Bronchial smooth muscle cell (primary cell): ENCODE measurements at places on chromosomes 5 and 9. TPM values are rescaled to one million over a fixed set of nuclear protein-coding genes. Genes with fewer than 3 reads are reported as not detected.

Gene POU5F2
- total RNA-seq, result 0.43 and 0.63 TPM in 2 replicates

Gene IL9
- total RNA-seq, result not detected in 2 replicates

Gene TSSK1B
- 0.16 and 0.26 TPM in 2 replicates for total RNA-seq

Gene P4HA2
- 199 and 465 TPM in 2 replicates for total RNA-seq

Gene TMC1
- total RNA-seq, result under 0.01 and 0.26 TPM in 2 replicates

Gene NOXA1
- total RNA-seq, result 0.26 and 0.95 TPM in 2 replicates

Gene PCDHGA8
- 3.5 and 4.4 TPM in 2 replicates for total RNA-seq

Gene FBXL7
- total RNA-seq, result 3.3 and 3.4 TPM in 2 replicates

Gene GALNT12
- total RNA-seq, result 31.5 and 37.4 TPM in 2 replicates

Gene PKD2L2
- not detected in 2 replicates for total RNA-seq

Gene IRX2
- total RNA-seq, result 3.3 and 4.3 TPM in 2 replicates

Gene SLC36A2
- total RNA-seq, result not detected in 2 replicates

Gene SPATA31A3
- total RNA-seq, result not detected in 2 replicates

Gene CCIN
- total RNA-seq, result 0.79 and 2.8 TPM in 2 replicates

Gene GRIA1
- total RNA-seq, result 0.16 TPM in 1 of 2 replicates, not detected in the other

Gene CER1
- not detected in 2 replicates for total RNA-seq

Gene TXNDC8
- total RNA-seq, result not detected in 2 replicates

Gene TMCO6
- 6.2 and 6.8 TPM in 2 replicates for total RNA-seq

Gene LCP2
- not detected in 2 replicates for total RNA-seq

Gene BAAT
- total RNA-seq, result 0.16 TPM in 1 of 2 replicates, not detected in the other

Gene PFN3
- not detected in 2 replicates for total RNA-seq

Gene HSPA4
- total RNA-seq, result 73.6 and 119 TPM in 2 replicates

Gene TUBB4B
- total RNA-seq, result 84.7 and 125 TPM in 2 replicates

Gene ZNF618
- total RNA-seq, result 5.5 and 7.7 TPM in 2 replicates
